T-helper 22 cell (primary cell): ENCODE measurements at places on chromosomes 2 and 18.

DNA sequence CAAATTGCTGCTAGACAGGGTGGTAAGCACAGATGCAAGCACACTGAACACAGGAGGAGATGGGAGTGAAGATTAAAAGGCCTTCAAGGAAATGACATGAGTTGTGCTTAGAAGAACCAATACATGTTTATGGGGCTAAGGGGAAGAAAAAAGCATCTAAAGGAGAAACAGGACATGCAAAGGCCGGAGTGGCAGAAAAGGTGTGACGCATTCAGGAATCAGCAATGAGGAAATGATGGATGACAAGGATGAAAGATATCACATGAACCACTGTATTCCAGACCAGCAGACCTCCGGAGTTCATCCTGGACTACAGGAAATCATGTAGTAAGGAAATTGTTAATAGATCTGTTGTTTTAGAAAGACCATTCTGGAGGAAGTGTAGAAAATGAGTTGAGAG lies 42.8 kb downstream of the PPP4R1 start:
- no peak for DNase-seq

DNA sequence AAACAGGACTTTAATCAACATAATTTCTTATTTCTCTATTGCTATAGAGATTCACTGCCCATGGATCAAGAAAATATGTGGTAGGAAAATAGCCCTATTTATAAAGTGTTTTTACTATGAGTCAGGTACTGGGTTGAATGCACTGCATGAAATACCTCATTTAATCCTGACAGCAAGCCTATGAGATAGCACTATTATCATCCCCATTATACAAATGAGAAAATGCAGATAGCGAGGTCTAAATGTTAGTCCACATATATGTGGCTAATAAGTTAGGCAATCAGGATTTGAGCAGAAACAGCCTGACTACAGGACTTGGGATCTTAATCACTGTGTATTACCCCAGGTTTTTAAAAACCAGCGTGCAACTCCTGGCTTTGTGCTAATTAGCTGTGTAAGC lies 8.5 kb upstream of the LYPD1 start:
- no peak for DNase-seq

GRCh38 chr2:16201848-16202247 lies 261.5 kb downstream of the MYCN start:
- DNase-seq = no peak

GRCh38 chr2:168424971-168425370 lies 31.1 kb upstream of the CERS6 start:
- no peak for DNase-seq

DNA sequence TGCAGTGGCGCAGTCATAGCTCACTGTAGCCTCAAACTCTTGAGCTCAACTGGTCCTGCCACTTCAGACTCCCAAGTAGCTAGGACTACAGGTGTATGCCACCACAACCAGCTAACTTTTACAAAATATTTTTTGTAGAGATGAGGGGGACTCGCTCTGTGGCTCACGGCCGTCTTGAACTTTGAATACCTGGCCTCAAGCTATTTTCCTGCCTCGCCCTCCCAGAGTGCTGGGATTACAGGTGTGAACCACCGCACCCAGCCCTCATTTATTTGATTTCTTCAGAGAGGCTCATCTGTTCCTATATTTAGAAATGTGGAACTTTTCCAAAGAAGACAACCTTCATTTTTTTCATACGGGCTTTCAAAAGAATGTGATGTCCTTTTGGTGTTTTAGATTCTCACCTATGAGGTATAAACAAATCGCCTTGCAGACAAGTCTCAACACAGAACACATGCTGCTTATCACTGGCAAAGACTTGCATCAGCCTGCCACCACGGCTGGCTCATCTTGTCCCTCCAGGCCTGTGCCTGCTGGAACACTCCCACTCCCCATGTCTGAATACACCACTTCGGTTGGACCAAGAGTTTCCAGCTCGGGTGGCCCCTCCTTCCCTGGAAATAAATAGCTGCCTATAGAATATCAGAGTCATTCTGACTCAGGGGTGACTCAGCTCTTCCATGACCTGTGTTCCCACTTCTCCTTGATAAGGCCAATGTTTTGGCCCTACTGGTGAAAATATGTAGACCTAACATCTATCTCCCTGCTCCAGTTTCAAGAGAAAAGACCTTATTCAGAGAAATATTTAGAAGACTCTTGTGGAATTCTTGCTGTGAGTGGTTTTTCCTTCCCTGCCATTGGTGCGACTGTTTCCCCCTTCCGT lies 202.6 kb downstream of the TGIF1 start:
- DNase-seq = no peak

GRCh38 chr18:56309104-56309503 lies 329.3 kb downstream of the TXNL1 start:
- no peak for DNase-seq

- no peak for DNase-seq
Measured at GRCh38 chr2:23585273-23586170, 200.5 kb downstream of the KLHL29 start.

DNA sequence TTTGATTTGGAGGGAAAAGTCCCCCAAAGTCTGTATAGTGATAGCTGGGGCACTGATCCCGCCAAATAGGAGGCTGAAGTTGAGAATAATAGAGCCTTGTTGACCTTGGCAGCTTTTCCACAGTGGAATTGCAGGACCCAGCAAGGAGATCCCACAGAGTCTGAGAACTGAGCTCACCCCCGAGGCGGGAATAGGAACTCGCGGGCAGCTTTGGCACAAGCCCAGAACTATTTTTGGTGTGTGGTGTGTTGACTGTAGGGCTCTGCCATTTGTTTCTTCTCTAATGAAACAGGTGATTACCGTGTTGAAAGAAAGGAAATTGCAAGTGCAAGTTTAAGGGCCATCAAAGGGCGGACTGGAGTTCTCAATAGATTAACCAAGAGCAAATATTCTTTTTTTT lies 34.0 kb downstream of the SH3RF3 start:
- no peak for DNase-seq
